COR-L47 (cell line): ENCODE measurements at places on chromosomes 2 and 18.

GRCh38 chr2:154568413-154568812 is 130.1 kb upstream of the KCNJ3 start:
- no peak for DNase-seq

- DNase-seq: peak; percentile 50
Observed at GRCh38 chr18:57445488-57446319, 10.5 kb downstream of the ONECUT2 start.

DNA sequence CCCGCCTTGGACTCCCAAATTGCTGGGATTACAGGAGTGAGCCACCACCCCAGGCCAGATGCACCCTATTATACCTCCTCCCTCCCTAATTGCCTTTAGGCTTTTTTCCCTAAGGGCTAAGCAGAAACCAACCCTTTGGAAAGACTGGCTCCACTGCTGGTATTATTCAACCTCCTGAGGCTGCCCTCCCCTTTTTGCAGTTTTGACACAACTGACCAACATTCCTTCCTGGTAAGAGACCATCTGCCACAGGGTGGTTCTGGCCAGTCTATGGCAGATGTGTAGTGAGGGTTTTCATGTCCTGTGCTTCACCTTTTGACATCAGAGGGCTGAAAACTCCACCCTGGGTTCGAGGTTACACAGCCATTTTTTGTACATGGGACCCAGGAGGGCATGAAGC is 1785.3 kb upstream of the CELF4 start:
- DNase-seq: no peak

DNA sequence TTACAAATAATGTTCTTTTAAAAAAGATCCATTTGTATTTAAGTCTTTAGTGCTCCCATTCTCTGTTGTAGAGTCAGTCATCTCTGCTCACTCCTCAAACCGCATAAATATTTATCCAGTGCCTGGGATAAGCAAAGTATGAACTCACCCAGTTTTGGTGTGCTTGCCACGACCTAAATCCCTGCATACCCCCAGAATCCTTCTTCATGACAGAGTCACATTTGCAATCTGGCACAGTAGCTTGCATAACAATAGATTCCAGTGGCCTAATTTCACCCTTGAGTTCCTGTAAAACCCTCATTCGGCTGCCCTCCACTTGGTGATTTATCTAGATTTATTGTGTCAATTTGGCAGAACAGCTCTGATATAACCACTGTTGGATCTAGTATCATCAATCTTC is 92.9 kb downstream of the DTNA start:
- no peak for DNase-seq

GRCh38 chr2:39370101-39370500 is 67.0 kb downstream of the MAP4K3 start:
- no peak for DNase-seq

- DNase-seq: no peak
Observed at GRCh38 chr2:9164112-9164608, 42.5 kb upstream of the ASAP2 start.

DNA sequence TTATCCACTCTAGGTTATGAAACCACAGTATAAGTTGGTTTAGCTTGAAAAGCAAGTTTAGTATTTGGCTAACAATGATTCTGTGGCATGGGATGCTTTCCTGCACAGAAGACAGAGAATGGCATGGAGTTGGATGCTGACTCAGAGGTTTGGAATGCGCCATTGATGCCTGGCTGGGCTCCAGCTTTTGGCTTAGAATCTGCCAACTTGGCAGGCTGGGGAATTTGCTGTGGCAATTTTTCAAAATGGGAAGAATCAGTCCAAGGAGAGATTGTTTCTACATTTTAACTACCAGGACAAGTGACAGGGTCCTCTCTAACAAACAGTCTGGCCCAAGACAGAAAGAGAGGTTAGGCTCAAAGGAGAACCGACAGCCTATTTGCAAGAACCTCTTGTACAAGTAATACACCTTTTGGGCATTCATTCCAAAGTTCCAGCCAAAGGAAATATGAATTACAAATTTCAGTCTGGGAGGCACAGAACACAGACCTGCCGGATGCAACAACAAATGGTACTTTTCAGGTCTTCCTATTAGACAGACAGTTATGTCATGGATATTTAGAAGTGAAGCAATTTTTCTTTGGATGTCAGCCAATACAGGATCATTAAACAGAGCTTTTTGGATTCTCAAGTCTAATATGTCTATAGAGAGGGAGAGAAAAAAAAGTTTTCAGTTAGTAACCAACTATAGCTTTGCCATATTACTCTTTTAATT is 1027.7 kb downstream of the TMEM182 start:
- peak; percentile 24 for DNase-seq

- DNase-seq: peak; percentile 89
Observed at GRCh38 chr2:219155054-219155644, 5.5 kb downstream of the NHEJ1 start.

DNA sequence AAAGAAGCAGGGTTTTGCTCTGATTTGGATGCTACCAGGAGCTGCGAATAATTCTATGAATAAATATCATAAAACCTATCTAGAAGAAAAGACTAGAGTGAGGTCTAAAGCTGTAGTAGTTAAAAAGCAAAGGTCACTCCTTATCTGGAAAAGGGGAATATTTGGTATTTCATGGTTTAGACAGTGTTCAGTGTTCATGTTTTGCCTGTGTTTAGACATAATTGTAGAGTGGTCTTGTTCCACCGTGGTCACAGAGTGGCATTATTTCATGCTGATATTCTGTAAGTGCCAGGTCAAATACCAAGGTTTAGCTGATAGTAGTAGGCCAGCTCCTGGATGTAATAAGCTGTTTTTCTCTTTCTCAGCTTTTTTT is 10.8 kb downstream of the SPAST start:
- DNase-seq: no peak

DNA sequence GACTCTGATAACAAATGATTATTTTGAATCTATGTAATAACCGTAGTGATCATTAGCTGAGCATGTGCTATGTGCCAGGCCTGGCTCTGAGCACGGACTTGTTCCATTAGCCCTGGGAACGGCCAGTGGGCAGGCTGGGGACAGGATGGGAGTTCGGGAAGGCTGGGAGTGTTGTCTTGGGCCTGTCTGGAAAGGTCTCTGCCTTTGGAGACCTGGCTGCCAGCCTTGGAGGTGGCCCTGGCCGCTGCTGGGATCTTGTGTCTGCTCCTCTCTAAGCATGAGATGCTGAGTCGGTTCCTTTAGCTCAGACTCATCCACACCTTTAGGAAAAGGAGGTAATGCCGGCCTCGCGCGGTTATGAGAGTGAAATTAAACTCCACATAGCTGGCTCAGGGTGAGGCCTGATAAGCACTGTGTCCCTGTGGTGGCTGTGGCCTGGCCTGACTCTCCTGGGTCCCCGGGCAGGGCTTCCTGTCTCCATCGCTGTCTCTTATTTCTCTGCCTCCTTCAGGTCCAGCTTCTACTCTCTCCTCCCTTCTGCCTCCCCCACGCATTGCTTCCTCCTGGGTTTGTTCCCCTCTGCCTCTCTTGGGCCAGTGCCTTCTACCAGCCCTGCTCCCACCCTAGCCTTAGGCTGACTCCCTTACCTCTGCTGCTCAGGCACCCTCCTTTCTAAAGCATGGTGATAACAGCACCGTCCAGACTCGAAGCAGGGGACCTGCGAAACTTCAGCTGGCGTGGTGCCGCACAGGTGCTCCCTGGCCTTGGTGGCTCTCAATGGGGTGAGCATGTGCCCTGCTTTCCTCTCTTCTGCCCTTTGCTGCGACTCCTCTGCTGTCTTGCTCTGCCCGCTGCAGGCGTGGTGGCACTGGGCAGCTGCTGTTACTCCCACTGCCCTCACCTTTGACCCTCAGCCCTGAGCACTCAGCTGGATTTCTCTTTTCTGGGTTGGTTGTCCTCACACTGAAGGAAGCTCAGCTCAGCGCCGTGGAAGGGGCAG is 41.8 kb downstream of the NCK2 start:
- no peak for DNase-seq

- DNase-seq: no peak
Observed at GRCh38 chr2:217060951-217061547, 201.2 kb upstream of the TNP1 start.

DNA sequence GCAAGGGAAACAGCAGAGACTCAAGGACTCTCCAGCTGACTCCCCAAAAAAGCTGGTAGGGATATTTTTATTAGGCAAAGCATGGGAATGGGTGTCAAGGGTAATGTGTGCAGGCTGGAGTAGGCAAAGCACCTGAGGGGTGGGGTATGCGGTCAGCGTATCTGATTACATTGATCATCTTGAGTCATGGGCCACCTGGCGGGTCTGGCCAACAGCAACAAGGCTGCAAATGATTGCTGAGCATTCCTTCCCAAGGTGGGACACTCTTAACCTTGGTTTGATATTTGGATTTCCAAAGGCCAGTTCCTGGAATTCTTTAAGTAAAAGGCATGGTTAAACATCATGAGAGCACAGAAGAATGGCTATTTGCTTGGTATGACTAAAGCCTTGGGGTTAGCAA is 32.6 kb upstream of the CCBE1 start:
- no peak for DNase-seq

DNA sequence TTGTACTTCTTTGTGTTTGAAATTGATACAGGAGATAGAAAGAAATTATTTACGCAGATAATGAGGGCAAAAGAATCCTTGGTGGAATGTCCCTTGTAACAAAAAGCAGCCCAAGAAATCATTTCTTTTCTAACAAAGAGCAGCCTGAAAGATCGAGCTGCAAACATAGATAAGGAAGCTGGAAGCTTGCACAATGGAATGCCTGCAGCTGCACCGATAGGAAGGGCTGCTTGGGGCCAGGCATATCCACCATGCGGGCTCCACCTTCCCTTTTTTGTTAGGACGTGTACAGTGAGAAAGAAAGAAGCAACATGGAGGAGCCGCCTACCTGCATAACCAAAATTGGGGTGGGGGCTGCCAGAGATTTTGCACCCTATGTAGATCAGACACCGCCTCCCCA is 568.7 kb downstream of the METTL4 start:
- DNase-seq: no peak

GRCh38 chr2:34423301-34423700 is 824.2 kb upstream of the FAM98A start:
- no peak for DNase-seq

DNA sequence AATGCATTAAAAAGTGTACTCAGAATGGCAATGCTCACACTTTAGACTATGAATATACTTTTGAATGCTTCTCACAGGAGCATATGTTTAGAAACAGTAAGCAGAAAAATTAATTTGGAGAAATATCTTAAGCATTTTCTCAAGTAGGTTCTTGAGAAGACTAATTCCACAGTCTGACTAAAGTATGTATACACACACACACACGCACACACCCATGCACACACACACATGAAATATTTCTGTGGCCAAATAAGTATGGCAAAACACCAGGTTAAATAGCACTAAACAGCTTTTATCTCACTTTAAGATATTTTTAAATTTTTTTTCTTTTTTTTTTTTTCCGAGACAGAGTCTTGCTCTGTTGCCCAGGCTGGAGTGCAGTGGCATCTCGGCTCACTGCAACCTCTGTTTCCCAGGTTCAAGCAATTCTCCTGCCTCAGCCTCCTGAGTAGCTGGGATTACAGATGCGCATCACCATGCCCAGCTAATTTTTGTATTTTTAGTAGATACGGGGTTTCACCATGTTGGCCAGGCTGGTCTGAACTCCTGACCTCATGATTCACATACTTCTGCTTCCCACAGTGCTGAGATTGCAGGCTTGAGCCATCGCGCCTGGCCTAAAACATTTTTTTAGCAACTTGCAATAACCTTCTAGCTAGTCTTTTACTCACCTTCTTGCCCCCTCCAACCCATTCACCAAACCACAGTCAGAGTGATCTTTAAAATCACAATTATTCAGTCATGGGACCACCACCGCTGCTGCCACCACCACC is 67.5 kb upstream of the SCG2 start:
- DNase-seq: no peak
